ENCODE measurements at places on chromosomes 7 and 10.
A peak's percentile ranks its signal among the peaks of the same experiment; 100 is the strongest.

DNA sequence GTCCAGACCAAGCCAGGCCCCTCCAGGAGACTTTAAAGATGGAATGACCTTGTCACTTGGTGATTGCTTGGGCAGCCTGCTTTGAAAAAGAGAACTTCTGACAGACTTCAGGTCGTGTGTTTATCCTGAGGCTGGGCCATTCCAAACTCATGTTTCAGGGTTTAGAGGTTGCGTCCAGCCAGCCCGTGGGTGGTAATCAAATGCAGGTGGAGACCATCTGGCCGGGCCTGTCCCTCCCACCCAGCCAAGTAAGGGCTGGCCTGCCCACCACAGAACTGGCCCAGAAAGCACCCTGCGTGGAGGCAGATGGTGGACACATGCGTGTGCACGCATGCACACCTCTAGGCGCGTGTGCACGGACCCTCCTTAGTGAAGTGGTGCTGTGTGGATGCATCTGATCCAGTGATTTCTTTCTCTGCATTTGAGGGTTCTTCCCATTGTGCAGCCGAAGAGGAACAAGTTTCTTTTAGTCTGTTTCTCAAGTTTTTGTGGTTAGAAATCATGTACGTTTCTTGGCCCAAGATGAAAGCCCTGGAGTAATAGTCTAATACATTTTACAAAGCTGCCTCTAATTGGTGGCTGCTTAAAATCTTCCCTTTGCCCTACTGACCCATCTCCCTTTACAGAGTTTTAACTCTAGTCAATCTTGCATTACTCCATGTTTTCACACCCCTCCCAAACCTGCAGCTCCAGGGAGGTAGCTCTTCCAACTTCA is 43.0 kb downstream of the SUFU start:
- no peak for DNase-seq

DNA sequence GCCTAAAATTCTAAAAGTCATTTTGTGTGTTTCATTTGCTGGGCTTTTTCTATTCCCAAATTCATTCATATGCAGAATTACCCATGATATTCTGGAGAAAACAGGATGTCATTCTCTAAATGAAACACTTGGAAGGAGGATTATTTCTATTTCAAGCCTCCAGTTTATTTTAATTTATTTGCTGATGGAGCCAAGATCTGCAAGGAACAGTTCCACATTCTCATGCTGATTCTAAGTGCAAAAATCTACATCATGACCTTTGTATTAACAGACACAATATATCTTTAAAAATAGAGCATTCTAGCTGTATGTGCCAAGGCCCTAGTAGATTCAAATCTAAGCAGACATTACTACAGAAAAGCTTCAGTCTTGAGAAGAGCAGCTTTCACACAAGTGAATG is 51.3 kb upstream of the KCND2 start:
- DNase-seq, result no peak

- no peak for DNase-seq
These were observed 187.9 kb upstream of the KMT2E start for GRCh38 chr7:104826135-104826534.

DNA sequence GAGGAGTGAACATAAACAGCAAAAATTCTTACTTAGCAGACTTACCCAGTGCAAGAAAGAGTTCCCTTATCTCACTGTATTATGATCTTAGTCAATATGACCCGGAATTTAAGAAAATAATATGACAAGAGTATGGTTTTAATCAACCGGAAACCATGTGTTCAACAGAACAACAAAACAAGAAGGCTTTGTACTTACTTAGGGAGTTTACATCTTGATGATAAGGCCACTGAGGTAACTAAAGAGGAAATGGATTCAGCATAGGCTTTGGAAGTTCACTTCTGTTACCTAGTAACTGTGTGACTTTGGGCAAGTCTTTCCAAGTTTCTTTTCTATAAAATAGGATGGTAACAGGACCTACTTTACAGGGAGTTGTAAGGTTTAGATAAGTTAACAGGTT is 7.4 kb upstream of the FAS start:
- no peak for DNase-seq

- no peak for DNase-seq
These were observed 14.8 kb downstream of the LRRC27 start for GRCh38 chr10:132346806-132347205.

DNA sequence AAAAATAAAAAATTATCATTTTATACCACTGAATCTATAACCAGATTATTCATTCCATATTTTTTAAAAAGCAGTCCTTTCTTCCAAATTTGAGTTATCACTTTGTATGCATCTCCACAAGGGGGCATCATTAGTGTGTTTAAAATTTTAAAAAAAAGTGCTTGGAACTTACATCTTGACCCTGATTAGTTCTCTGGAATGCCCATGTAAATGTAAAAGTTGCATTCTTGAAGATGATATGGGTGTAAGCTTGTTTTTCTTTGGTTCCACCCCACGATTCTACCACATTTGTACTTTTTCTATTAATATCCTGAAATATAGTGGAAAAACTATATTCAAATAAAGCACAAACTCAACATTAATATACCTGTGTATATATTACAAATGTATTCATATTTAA is 144.9 kb downstream of the ELAPOR2 start:
- no peak for DNase-seq

DNA sequence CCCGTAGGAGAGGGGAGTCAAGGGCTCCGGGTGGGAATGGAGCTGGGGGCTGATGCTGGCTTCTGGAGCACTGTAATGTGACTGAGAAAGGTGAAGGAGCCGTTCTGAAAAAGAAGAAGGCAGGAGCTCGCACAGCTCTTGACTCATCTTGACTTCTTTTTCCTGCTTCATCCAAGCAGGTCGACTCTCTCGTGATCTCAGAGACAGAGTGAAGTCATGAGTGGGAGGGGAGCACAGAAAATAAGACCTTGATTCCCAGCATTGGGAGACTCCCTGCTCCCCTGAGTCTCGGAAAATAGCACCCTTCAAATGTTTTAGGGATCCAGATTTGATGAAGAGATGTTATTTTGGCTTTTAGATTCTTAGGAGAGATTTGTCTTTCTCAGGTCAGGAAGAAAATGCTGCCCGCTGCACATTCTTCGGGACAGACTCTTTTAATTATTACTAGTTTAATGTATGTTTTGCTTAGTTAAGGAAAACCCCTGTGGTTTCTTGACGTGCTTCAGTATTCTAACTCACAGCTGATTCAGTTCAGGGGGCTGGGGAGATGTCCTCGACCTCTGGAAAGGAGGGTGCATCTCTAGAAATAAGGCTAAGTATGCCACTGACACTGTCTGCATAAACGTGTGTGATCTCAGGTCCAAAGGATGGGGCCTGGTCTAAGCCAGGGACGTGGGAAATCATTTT is 34.1 kb downstream of the EGFR start:
- no peak for DNase-seq

DNA sequence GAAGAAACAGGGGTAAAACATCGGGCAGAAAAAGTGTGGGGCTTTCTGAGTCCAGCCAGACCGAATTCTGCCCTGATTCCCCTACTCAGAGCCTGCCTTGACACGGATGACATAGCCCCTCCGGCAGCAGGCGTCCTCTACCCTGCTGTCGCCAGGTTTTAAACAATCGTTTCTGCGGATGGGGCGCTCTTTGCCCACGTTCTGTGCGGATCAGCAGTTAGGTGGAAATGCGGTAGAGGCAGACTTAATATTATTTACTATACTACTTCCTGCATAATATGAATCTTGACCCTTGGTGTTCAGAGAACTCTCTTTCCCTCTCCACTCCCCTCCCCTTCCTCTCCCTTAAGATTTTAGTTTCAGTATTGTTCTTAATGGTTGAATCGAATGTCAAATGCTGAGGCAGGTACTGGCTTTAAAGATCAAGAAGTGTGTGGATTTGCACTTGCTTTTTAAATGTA is 2.4 kb downstream of the GATA3 start:
- no peak for DNase-seq

DNA sequence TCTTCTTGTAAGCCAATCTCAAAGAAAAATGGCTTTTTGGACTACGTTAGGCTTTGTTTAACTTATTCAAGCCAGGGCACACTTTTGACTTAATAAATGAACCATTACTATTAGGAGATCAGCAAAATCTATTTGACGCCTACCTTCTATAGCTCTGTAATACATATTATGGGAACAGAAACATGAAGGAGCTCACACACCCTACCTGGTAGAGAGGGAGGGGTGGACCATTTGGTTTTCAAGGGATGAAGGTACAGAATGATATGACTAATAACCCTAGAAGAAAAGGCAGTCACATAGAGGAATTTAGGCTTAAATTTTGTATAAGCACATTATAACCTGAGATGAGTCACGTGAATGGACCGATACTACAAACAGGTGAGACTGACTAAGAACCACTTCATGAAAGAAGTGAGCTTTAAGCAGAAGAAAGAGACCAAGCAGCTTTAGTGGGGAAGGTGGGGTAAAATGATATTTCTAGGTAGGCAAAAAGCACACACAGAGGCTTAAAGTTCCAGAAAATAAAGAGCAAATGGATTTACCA is 106.8 kb upstream of the CTTNBP2 start:
- DNase-seq, result no peak

DNA sequence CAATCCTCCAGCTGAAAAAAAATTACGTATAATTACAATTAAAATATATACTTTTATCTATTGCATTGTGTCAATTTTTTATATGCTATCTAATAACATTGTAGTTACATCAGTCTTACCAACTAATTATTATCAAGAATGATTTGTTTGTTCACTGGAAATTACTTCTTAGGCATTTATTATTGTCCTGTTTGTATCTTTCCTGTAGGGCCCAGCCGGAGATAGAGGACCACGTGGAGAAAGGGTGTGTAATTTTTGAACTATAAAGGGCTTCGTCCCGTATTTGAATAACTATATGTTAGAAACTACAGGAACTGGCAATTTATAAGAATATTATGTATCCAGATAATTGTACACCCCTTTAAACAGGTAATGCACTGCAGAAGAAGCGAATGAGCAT is 4.1 kb downstream of the COL1A2 start:
- no peak for DNase-seq

- no peak for DNase-seq
These were observed 33.4 kb downstream of the XPNPEP1 start for GRCh38 chr10:109889867-109890266.

- DNase-seq, result no peak
These were observed 1.9 kb upstream of the GCK start for GRCh38 chr7:44191171-44191570.

DNA sequence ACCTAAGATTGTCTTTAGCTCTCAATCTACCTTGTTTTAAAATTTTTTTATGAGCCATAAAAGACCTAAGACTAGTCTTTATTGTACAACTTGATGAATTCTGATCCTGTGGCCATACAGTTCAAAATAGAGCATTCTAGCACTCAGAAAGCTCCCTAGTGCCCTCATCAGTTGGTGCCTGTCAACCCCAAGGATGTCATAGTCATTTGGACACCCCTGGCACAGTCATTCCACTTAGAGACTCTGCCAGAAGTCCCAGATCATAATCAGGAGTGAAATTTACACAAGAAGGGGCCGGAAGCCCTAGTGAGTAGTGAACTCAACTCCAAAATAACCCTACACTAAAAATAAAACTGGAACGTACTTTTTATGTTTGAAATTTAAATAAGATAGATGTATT is 80.0 kb upstream of the INSIG1 start:
- DNase-seq, result peak; percentile 54

GRCh38 chr10:16750461-16750860 is 66.8 kb downstream of the RSU1 start:
- no peak for DNase-seq

DNA sequence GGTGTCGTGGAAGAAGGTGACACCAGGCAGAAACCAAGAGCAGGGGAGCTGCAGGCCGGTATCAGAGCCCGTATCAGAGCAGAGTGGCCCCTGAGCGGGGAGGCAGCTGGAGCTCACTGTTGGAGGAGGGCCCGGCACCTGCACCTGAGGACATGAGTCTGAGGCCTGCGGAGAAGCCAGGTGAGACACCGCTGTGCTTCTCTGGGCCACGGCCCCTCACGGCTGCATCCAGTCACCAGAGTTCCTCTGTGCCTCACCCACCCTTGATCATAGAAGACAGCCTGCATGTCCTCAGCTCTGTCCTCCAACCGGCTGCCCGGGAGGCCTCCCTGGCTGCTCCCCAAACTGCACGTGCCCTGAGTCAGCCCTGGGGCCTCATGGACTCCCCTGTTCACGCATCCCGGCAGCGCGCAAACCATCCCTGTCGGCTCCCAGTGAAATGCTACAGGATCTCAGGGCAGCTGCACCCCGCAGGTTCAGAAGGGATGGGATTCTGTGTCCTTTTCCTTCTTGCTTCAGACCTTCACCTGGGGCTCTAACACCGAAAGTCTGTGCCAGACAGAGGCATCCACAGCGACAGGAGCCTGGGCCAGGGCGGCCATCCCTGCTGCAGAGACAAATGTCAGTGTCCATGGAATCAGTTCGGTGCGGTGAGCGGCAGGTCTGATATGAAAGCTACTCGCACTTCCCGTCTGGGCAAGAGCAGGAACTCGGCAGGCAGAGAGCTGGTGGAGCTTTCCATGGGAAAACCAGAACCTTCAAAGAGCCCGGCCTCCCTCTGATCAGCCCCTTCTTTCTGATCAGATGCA is 111.9 kb upstream of the FAM20C start:
- DNase-seq, result no peak

DNA sequence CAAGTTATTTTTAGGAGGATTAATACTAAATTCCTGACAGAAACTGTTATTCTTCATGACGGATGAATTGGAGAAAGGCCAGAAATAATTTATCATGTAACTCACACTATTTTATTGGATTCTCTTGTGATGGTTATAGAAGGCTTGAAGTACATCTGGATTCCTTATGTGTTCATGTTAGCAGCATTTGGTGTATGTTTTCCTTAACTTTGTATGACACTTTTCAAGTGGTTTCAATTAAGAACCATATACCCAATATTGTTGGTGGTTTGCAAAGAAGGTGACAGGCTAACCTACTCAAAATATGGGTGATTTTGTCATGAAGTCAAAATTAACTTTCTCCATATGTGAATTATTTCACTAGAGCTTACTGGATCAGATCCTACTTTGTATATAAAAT is 532.2 kb upstream of the CNTNAP2 start:
- DNase-seq, result no peak

- DNase-seq, result no peak
These were observed 236.5 kb downstream of the ARL4A start for GRCh38 chr7:12923971-12924370.

- DNase-seq, result no peak
These were observed 47.1 kb downstream of the MAGI2 start for GRCh38 chr7:79406371-79406770.

- no peak for DNase-seq
These were observed 136.1 kb upstream of the MYO3A start for GRCh38 chr10:25797888-25798429.

GRCh38 chr7:12963435-12963834 is 276.0 kb downstream of the ARL4A start:
- DNase-seq, result no peak
